ENCODE measurements at places on chromosomes 6 and 20. TPM values are rescaled to one million over a fixed set of nuclear protein-coding genes. Genes with fewer than 3 reads are reported as not detected.

DNA sequence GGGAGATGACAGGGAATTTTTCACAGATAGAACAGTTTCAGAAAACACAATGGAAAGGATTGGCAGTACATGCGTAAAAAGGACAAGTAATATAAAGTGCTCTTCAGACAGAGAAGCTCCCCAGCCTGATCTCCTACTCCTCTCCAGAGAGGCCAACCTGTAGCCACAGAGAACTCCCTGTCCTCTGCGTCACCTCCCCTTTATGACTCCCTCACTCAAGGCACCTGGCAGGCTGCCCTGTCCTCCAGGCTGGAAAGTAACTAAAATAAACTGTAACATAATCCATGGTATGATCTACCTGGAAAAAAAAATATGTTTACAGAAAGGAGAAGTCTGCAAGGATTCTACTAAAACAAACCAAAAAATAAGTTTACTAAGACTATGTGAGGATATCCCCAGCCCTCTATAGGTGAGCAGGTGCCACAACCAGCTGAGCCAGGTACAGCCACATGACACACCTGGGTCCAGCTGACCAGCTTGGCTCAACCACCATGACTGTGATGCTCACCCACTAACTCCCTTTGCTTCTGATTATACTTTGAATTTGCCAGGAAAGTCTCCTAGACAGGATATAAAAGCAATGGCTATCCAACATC, 29.2 kb downstream of the MBOAT1 start:
- DNase-seq = no peak

POU3F2 gene
- total RNA-seq = 1.6 TPM

COL12A1 gene
- 9.7 TPM for total RNA-seq

DNA sequence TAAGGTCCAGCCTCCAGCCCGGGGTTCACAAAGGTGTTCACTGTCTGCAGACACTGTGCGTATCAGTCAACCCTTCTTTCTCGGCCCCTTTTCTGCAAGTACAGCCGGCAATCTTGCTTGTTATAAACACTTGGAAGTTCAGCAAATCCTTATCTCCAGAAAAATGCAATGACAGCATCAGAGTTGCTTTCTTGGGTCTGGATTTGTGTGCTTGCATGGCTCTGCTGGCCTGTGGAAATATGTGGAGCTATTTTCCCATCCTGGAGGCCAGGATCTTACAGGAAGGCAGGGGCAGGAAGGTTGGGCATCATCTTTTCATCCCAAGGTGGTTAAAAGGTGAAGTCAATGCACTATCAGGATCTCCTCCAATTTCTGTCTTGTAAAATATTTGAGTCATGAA, 100.3 kb downstream of the SMOC2 start:
- no peak for DNase-seq

DNA sequence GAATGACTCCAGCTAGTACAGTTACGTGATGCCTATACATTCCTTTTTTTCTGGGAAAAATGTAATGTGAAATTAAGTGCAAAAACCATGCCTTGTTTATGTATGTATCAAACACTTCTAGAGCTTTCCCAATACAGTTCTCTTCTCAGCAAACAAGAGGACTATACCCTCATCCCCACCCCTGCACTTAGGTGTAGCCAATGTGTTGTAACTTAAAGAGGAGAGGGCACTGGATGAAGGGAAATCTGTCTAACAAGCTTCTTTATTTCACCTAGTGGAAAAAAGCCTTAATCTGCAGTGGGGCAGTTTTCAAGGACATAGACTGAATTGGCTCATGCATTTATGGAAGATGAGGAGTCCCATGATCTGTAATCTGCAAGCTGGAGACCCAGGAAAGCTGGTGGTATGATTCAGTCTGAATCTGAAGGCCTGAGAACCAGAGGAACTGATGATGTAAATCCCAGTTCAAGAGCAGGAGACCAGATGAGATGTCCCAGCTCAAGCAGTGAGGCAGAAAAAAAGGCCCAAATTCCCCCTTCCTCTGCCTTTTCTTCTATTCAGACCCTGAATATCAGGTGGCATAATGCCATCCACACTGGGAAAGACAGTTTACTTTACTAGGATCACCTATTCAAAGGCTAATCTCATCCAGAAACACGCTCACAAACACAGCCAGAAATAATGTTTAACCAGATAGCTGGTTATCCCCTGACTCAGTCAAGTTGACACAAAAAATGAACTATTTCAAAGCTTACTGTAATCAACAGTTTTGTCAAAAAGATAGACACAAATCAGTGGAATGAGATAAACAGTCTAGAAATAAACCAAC, 25.8 kb upstream of the SLC17A3 start:
- no peak for DNase-seq
